ENCODE measurements at places on chromosomes 3 and 15. TPM values are rescaled to one million over a fixed set of nuclear protein-coding genes. Genes with fewer than 3 reads are reported as not detected.

Gene FOXB1
- not detected for total RNA-seq

DNA sequence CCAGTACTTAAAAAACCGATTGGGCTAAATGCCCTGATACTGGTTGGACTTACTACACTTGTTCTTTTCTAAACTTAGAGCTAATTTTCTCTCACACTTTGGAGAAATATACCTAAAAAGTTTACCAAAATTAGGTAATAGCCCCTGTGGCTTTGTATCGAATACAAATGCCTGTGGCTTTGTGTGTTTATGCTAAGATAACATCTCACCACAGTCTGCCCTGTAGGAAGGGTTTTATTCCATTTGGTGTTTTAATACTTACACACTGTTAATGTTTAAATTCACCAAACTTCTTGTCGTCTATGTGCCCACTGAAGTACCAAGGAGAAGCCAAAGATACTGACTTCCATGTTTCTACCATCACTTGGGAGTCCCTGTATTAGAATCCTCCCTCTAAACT lies 66.4 kb downstream of the BCHE start:
- no peak for DNase-seq

DNA sequence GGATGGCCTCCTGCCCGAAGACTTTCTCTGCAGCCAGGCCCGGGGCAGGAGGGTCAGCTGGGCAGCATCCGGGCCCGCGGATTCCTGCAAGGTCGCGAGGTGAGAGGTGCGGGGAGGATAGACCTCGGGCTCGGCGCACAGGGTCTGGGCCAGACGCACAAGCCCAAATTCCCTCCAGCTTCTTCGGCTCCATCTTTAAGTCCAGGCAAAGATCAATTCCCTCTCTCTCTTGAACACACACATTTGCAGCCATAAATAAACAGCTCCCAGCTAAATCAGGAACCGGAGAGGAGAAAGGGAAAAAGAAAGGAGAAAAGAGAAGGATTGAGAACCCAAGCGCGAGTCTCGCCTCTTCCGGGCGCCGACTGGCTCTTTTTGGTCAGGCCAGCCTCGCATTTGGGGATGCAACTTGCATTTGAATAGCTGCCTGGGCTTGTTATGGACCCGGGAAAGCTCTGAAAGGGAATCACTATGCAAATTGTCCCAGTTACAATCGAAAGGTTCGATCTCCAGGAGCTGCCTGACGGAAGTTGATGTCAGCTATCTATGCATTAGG lies 14.5 kb upstream of the ONECUT1 start:
- DNase-seq, result no peak

Gene SNRPA1
- total RNA-seq, result 22.2 TPM

DNA sequence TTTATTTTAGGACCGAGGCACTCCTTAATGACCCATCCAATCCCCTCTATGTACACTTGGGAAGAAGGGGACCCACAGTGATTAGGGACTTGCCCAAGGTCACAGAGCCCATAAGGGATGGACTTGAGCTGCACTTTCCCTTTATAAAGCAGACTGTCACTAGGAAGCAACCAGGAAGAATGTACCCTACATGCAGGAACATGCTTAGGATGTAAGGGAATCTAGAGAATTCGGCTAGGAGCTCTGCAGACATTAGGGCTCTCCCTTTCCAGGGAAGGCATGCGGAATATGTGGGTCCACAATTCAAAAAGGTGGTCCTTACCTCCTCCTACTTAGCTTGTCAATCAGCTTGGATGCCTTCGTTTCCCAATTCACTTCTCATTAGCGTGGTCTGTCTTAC lies 78.7 kb downstream of the TMEM266 start:
- DNase-seq, result no peak

- peak; percentile 55 for DNase-seq
These were observed 7.8 kb upstream of the SUMF1 start for GRCh38 chr3:4474683-4475490.

DNA sequence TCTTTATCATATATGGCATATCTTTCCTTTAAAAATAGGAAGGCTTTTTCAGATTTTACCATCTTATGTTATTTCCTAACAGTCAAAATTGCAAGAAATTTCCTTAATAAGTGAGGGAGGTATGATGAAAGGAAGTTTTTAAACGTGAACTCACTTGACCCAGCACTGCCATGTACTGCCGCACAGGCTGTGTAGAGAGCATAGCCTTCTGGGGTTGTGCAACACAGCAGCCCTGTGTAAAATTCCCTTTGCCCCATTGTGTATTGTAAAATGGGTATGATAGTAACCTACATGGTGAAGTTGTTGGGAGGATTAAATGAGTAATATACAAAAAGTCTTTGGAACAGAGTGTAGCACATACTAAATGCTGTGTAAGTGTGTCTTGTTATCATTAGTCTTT lies 78.6 kb downstream of the PEX5L start:
- no peak for DNase-seq

DNA sequence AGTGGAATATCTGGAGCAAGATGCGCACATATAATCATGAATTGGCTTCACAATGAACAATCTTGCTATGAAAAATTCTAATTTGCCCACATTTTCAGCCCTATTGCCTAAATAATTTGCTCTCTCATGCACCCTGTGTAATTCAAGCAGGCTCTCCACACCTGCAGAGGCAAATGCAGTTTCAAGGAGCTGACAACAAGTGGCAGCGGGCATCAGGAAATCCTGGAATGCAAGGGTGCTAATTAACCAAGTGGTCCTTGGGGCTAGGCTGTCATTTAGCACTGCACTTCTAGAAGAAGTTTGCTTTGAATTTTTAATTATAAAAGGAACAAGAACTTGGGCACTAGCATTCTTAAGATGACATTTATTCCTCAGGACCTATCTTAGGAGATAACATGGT lies 56.3 kb upstream of the ICE2 start:
- DNase-seq, result no peak

GRCh38 chr3:43224405-43225073 lies 61.8 kb upstream of the SNRK start:
- DNase-seq, result no peak

DNA sequence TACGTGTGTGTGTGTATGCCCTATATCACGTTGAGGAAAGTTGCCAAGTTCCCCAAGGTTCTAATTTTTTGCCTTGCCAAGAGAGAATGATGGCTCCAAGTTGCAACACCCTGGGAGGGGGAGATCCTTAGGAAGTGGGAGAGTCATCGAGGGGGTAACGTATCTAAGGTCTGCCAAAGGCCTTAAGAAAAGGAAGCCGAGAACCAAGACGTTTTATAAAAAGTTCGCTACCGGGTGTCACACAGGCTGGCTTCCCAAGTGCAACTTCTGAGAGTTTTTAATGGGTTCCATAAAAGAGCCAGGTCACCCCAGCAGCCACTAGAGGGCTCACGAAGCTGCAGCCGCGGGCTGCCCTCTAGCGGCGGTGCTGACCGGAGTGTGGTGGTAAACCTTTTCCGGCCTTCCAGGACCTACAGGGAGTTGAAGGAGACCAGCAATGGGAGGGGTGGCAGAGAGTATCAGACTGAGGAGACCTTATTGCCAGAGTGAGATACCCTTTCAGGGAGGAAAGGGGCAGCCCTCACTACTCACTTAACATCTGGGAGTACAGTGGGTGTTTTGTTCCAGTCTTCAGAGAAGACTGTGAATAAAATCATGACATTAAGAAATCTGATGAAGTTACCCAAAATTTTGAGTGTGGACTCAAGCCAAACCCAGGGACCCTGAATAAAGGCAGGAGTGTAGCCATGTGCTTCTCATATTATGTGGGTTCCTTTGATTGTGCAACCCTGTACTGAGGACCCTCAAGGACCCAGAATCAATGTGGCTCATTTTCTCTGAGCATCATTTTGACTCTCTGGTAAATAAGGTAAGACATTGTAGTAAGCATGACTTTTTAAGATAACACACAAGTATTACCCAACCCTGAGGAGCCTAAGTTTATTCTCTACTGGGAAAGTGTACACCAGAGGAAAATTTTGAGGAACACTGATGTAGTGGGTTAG lies 2.5 kb upstream of the RFX7 start:
- peak; percentile 89 for DNase-seq

GRCh38 chr3:64463981-64464380 lies 223.8 kb downstream of the ADAMTS9 start:
- no peak for DNase-seq

DNA sequence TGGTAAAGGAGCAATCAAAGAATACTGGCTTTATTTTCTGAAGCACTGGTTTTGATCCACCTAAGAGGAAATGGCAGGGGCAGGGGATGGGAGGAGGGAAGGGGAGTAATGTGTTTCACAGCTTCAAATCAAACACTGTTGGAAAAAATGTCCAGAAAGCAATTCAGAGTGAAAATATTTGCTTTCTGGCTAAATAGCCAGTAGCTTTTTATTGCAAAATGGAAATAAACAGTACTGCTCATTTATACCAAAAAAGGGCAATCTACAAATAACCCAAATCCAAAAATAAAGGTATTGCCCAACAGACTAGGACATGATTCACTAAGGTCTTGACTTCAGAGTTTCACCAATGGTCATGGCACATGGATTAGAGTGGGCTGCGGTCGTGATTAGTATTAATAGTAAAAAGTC lies 279.3 kb upstream of the THBS1 start:
- DNase-seq, result no peak

Data from left lobe of liver (tissue), 2 donors.